ENCODE measurements at places on chromosomes 1 and 21. TPM values are rescaled to one million over a fixed set of nuclear protein-coding genes. Genes with fewer than 3 reads are reported as not detected.

- DNase-seq: no peak
These were observed 174.1 kb downstream of the ACTL8 start for GRCh38 chr1:17929224-17929623.

Gene RGS13
- total RNA-seq: not detected

Gene IL23R
- total RNA-seq: not detected

DNA sequence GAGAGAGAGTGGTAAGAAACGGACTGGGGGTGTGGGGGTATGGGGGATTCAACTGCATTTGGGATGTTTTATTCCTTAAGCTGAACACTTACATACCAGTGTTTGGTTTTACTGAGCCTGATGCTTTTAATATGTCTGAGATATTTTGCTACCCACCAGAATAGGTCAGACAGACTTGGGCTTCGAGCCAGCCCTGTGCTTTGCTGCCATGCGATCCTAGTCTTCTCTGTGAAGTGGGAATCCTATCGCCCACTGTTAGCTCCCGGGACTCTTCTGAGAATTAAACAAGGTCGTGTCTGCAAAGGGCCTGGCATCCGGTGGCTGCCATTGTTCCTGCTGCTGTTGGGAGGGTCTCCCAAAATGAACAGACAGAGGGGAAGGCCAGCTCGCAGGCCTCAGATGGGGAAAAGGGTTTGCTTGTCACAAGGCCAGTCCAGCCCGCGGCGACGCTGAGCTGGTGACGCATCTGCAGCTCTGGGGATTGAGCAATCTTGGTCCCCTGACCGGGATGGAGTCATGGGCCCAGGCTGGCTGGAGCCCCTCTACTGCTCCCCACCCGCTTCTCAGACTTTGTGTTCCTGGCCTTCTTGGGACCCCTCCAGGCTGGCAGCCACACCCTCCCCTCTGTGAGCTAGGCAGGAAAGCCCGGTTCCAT is 26.9 kb upstream of the ECE1 start:
- DNase-seq: peak; percentile 78

- no peak for DNase-seq
These were observed 5.6 kb downstream of the SLC5A9 start for GRCh38 chr1:48228156-48228555.

DNA sequence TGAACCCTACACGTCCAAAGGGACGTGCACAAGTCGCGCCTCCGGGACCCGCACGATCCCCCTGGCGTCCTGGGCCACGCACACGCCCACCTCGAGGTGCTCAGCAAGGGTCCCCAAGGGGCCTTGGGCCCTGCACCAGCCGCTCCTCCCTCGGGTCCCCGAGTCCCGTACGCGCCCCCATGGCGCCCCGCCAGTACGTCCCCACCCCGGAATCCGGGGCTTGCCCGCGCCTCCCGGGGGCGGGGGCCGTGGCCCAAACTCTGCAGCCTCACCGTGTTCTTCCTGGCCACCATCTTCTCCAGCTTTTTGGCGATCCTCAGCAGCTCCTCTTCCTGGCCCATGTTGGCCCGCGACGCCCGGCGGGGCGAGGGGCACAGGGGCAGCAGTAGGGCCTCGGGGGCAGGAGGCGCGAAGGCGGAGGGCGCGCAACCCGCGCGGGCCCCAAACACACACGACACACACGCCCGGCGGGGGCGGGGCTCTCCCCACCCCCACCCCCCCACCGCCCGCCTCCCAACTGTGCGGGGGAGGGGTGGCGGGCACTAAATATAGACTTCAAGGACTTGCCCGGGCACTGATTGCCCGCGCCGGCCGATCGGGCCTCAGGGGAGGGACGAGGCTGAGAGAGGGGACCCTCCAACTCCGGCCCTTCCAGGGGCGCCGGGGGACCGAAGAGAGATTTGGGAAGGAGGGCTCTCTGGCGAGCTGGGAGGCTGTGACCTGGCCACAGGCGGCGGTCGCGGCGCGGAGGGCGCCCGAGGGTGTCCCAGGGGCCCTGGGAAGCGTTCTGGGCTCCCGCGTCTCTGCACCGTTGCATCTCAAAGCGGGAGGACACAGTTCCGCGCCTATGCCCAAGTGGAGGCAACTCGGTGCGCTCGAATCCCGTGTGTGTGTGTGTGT is at the start of gene TCEA3:
TCEA3 (minus strand) TSS at position 456 of the 900 bp plus-strand sequence; CDS start at position 341, 115 bp downstream.
- DNase-seq: no peak

Gene ACTL8
- total RNA-seq: not detected

- no peak for DNase-seq
These were observed 2.2 kb downstream of the IL10RB start for GRCh38 chr21:33268393-33268736.

DNA sequence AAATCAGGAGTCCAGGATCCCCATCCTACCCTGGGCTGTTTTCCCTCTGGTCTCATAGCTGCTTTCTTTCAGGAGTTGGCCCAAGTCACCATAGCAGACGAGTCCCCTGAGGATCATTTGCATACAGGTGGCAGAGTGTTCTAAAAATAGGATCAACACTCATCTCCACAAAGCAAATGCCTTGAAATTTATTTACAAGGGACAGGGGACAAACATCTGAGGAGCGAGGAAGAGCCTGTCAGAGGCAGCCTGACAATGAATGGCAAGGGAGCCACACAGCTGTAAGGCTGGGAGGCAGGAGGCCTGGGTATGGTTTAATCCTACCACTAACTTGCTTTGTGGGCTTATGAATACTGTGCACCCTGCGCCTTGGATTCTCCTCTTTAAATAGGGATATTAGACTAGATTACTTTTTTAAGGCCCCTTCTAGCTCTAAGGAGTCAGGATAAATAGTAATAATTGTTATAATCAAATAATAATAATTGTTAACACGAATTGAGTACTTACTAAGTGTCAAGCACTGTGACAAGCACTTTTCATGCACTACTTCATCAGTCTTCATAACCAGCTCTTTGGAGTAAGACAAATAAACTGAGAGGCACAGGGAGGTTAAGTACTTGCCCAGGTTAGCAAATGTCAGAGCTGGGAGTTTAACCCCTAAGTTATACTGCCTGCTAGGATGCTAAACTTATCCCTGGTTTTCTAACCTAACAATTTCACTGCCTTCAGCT is 34.5 kb downstream of the RAB3B start:
- DNase-seq: no peak

GRCh38 chr1:51937112-51937511 is 53.4 kb downstream of the RAB3B start:
- DNase-seq: no peak

DNA sequence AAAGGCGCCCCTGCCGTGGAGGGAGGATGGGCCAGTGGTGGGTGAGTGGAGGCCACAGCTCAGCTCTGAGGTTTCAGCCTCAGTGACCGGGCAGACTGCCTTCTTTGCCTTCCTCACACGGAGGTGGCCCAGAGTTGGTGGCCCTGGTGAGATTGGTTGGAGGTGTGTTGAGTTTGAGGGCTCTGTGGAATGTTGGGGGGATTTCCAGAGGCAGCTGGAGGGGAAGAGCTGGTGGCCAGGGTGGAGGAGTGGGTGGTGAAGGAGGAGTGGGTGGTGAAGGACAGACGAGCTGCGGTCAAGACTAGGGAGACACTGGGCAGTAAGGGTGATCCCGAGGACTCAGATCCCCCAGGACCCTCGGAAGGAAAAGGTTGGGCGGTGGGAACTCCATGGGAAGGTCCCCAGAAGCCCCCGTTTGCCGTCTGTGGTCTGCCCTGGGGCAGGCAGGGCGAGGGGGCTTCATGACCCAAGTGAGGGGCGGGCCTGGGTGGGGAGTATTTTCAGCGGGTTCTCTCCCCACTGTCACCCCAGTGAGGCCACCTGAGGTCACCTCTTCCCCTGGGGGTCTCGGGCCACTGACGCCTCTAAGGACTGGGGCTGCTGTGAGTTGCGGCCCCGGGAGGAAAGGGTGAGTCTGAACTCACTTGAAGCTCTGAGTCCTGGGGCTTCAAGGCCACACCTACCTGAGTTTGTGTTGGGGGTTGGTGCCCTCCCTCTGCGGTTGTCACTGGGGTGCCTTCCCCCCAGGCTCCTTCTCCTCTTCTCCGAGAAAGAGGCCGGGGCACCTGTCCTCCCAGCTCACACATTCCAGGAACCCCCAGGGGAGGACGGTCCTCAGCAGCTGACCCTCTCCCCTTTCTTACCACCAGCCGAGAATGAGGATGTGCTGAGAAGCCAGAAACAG is 22.7 kb upstream of the PIK3CD start:
- DNase-seq: no peak

- DNase-seq: peak; percentile 68
These were observed 19.3 kb downstream of the SH2D2A start for GRCh38 chr1:156797212-156797871.

Gene FAM72A
- total RNA-seq: 1.3 TPM

DNA sequence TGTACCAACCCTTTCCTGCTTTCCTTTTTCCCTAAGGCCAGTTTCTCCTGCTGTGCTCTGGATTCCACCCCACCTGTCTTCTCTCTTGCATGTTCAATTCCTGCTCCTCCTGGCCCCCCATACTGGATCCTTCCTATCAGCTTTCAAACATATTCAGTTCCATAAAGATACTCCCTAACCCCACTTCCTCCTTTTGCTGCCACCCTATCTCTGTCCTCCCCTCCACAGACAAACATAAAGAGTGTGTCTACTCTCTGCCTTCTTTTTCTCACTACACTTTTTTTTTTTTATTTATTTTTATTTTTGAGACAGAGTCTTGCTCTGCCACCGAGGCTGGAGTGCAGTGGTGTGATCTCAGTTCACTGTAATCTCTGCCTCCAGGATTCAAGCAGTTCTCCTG is 16.9 kb upstream of the RPF1 start:
- no peak for DNase-seq
